Cerebellar nuclear complex (tissue), 1 donor: ENCODE measurements at places on chromosomes 1 and 21.

GRCh38 chr1:114173680-114174079, 20.0 kb upstream of the SYT6 start:
- DNase-seq = no peak

DNA sequence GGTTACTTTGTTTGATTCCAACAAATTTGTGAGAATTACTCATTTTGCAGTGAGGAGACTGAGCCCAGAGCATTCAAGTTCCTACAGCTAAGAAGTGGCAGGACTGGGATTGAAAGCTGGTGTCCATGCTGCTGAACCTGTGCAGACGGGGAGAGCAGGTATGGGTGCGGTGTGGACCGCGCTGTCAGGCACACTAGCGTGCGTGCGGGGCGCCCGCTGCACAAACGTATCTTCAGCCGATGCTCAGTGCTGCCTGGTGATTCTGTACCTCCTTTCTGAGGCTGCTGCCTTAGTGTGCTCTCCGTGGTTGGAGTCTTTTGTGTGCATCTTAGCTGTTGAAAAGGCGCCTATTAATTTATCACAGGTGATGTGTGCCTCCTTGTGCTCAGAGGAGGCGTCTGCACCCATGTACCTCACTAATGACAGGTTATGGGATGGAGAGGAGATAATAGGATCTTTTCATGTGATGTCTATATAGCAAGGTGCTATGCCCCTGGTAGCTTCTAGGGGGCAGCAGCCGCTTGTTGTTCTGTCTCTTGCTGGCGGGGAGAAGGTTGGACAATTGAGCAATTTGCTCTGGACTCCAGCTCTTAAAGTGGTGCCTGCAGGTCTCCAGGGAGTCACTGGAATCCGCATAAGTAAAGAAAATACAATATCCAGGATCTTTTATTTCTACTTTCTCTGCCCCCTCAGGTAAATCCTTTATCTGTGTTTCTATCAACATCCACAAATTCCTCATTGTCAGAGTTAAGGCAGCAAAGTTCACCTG, 32.5 kb downstream of the PEX14 start:
- DNase-seq = no peak

DNA sequence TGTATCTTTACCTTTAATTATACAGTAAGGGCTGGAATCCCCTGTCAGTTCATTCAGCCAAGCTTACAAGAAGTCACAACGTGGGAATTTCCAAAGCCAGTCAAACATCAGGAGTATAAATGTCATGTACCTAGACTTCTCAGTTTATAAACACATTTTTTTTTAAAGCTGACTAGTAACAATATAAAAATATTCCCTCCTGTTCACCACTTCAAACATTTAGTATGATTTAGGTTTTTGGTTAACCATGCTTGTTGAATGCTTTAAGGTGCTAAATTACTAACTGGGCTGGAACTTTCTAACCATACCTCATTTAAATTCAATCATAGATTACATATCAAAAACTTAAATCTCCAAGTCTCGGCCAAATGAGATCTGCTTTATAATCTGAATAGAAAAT, 44.0 kb downstream of the JAK1 start:
- DNase-seq = no peak

DNA sequence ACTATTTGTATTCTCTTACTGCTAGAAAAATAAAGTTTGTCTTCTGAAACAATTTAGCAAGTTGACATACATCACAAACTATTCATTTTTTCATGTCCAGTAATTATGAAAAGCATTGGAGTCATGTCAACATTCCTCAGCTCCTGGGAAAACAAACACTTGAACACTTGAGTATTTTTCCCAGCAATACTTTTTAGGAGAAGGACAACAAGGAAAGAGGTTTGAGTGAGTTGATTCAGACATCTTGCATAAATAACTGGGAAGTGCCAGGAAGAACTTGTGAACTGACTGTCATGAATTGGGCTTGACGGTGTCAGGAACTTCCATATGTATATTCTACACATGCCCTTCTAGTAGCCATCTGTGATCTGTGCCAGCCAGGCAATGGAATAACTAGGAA, 195.6 kb downstream of the HMCN1 start:
- DNase-seq = no peak

DNA sequence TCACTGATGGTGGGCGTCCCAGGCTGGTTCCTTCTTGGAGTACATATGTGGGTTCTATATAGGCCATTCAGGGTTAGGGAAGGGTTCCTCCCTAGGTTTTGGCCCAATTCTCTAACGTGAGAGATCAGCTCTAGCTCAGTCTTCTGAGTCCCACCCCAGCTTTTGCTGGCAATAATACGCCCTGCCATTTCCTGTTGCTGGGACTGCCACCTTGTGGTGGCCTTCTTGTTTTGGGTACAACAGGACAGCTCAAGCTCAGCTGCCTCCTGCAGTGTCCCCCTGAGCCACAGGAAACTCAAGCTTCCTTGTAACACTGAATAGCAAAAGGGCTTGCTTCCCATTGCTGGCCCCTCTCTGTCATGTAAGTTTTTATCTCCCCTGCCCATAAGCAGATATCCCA, 77.8 kb downstream of the BACH1 start:
- no peak for DNase-seq

DNA sequence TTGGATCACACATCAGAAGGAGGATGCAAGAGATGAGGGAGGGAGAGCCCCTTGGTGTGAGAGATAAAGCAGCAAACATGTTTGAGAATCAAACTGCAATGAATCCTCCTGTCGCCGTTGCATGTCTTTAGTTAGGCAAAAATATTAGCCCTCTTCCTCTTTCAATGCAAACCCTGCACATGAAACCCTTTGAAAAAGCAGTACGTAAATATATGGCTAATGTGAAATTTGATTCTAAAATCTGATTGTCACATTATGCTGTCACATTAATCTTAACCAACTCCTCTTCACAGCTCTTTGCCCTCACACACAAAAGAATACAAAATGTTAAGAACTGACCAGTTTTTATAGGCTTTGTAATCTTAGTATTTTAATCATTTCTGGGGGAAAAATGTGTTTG, 63.4 kb downstream of the WDR64 start:
- DNase-seq = no peak

- no peak for DNase-seq
These were observed 210.3 kb upstream of the CACYBP start for GRCh38 chr1:174789399-174789798.

DNA sequence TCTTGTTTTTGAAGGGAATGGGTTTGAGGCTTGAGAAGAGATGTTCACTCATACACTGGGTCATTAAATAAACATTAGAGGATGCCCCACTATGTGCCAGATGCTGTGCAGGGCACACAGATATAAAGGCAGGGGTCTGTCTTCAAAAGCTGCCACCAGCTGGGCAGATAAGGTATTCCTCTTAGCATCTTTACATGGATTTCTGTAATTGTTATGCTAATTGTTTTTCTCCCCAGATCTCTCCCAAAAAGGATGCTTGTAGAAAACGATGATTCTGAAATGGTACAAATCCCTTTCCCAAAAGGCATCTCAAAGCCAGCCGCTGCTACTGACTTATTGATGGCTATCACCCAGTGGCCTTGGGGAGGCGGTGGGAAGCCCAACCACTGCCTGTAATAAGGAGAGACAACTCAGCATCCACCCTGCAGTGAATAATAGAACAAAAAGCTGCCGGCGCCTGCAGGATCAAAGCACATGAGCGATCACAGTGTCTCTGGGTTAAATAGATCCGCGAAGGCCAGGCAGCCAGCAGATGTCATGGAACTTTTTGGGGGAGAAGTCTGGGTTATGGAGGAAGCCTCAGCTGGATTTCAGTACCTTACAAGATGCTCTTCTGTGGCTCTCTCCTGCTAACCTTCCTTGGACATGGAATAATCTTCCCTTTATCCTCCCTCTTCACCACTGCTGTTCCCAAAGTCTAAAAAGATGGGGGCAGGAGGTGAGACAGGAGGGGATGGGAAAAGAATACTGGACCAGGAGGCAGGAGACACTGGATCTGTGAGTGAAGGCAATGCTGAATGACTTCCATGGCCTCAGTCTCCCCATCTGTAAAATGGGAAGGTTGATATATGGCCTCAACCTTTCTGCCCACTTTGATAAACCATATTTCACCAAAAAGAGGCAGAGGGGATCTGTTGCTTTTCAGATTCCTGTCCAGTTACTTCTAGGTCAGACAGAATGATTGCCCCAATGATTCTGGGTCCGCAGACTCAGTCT, 54.8 kb upstream of the CD34 start:
- no peak for DNase-seq

GRCh38 chr1:200294241-200294640, 115.6 kb downstream of the ZNF281 start:
- DNase-seq = no peak

DNA sequence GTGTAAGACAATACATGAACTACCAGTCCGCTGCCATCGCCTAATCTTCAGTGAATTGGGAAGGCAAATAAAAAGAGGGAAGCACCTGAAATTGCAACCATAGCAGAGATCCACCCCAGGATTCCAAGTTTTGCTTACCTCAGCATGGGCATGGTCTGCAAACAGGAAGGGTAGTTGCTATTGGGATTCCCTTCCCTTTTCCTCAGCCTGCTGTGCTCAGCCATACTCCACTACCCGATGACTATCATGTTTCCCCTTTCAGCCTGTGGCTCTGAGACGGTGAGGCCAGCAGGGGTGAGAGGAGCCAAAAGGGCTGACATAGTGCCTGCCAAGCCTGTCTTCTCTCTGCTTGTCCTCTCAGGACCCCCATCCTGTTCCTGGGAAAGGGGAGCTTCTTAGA, 64.2 kb downstream of the GPR137B start:
- DNase-seq = no peak

DNA sequence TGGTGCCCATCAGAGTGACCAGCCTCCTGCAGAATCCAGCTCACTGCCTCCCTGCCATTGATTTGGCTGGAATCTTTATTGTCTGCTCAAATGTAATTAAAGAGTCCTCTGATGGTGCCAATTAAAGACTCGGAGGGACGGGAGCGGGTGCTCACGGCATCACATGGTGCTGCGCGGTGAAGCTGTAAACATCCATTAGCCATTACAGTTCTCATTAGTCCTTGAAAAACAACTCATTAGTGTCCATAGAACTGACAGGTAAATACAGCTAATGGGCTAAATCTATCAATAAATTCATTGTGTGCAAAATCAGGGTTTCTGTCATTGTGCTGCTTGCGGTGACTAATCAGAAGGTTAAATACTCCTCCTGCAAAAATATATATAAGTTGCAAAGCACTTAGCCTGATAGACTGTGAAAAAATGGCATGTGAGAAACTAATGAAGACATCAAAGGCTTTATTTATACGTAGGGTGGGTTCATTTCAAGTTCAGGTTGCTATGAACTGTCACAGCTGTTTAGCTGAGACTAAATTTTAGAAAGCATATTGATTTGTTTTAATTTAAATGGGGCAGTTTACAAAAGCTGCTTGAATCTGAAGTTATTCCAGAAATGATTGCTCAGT, 289.8 kb upstream of the POU3F1 start:
- no peak for DNase-seq

DNA sequence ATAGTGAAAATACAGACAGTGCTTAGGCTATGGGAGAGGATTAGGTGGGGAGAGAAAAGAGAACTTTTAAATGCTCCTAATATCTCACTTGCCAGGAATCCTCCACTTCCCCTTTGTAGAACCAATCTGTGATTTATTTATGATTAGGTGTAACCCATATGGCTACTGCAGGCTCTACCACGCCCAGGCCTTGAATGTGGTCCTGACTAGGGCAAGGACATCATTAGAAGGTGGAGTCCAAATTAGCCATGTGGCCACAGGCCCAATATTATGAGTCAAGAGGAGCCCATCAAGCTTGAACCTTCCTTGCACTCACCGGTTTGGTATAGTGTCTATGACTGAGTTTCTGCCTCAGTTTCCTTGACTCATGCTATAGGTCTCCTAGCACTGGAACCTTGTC, 141.4 kb downstream of the HMGB4 start:
- no peak for DNase-seq

GRCh38 chr1:31366796-31367195, 6.1 kb downstream of the FABP3 start:
- no peak for DNase-seq

DNA sequence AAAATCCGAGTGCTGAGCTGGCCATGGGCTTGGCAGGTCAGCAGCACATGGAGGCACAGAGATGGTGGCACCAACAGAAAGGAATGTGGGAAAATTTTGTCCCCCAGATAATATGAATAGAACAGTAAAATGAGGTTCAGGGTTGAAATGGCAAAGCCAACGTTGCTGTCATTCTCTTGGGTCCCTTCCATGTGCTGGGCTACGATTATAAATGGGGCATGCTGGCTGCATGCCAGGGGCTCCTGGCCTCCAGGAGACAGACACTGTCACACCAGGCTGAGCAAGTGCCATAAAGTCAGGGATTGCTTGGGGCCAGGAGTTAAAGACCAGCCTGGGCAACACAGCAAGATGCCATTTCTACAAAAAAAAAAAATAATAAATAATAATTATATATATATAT, 77.1 kb downstream of the TOMM20 start:
- no peak for DNase-seq

GRCh38 chr1:7678491-7679158, 92.5 kb upstream of the VAMP3 start:
- no peak for DNase-seq

DNA sequence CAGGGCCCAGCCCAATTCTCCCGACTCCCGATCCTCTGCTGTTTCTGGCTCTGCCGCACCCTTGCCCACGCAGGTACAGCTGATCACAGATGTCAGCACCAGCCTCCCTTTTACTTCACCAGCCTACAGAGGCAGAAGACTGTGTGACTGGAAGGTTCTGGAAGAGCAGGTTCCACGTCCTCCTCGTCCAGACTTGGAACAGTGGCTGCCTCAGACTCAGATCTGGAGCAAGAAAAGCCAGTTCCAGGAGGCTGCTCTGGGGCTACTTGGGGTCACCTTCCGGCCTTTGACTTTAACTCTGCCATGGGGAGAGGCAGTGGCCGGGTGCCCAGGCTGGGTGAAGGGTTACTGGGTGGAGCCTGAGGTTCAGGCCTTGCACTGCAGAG, 16.1 kb upstream of the KLHDC7A start:
- DNase-seq = no peak

DNA sequence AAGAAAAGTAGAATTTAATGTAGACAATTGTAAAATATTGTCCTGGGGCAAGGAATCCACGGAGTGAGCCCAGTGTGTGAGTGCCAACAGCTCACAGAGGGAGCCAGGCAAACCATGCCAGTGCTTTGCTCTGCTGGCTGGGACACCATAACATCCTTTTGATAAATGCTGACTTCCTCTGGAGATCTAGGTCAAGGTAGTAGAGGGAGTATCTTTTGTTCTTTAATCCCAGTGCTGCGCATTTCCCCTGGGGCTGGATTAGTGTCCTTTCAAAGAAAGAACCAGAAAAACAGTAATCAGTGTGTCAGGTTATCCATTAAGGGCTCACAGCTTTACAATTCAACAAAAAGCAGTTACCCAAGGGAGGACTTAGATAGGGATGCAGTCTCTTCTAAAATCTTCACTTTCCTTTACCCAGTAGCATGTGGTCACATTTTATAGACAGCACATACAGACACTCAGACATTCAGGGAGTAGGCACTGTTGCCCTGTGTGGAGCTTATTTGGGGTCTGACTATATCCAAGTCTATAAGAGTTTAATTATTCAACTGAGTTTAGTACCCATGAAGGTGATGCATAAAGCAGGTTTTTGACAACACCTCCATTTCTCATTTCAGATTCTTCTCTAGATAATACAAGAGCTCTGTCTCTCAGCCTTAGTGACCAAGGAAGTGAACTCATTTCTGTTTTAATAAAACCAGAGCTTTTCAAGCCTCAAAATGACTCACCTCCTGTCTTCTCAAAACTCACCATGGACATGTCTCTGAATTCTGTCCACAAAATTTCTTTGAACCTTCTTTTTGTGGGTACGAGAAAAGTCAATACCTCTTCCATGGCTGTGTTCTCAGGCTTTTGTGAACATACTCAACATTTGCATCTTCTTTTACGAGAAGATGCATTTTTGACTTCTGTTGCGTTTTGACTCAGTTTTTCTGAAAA, 215.3 kb downstream of the BRINP2 start:
- DNase-seq = no peak

GRCh38 chr1:29105822-29106221, 17.9 kb downstream of the TMEM200B start:
- DNase-seq = no peak
